CD4-positive, alpha-beta T cell treated with Interleukin-17A for 4 hours (primary cell): ENCODE measurements at places on chromosomes 1 and 21.

- DNase-seq: peak; percentile 22
Measured at GRCh38 chr1:54798769-54799641, 2.1 kb downstream of the TTC22 start.

- no peak for DNase-seq
Measured at GRCh38 chr1:76037324-76037723, 37.2 kb upstream of the ST6GALNAC3 start.

- DNase-seq: no peak
Measured at GRCh38 chr1:232669981-232670747, 40.2 kb upstream of the SIPA1L2 start.

- peak; percentile 51 for DNase-seq
Measured at GRCh38 chr1:223230161-223230881, 87.3 kb upstream of the TLR5 start.

DNA sequence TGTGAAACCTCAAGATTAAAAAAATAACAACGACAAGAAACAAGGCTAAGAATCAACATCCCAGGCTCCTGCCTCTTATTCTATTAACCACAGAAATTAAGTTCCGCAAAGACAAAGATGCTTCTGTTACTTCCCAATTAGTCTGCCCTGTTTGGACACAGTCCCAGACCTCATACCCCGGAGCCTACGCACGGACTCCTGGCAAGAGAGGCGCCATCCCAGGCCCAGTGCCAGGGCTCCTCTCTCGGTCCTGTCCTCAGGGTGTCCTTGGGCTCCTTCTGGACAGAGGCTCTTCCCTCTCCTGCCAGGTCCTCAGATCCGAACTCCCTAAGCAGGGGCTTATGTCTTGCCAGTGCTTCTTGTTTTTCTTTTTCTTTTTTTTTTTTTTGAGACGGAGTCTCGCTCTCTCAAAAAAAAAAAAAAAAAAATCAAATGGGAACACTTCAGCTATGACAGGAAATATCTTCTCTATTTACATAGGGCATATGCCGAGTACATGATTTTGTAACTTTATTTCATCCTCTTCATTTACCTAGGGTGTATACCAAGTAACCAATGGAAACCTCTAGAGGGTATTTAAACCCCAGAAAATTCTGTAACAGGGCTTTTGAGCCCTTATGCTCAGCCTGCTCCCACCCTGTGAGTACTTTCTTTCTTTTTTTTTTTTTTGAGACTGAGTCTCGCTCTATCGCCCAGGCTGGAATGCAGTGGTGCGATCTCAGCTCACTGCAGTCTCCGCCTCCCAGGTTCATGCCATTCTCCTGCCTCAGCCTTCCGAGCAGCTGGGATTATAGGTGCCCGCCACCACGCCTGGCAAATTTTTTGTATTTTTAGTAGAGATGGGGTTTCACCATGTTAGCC, 11.7 kb upstream of the ENO1 start:
- DNase-seq: no peak

GRCh38 chr1:211019266-211019665, 114.7 kb downstream of the KCNH1 start:
- DNase-seq: no peak

DNA sequence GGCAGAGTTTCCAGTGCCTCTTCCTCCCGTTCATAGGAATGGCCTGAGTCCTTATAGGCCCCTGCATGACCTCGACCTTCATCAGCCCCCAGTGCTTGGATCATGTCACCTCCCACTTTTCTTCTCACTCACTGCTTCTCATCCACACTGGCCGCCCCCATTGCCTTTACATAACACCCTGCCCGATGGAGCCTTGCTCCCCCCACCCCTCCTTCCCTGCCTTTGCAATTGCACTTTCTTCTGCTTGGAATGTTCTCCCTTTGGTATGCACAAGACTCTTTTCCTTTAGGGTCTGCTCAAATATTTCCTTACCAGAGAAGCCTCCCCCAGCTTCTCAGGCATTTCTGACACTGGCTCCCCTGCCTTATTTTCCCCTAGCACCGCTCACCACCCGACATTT, 125.2 kb upstream of the KCNJ6 start:
- DNase-seq: no peak

GRCh38 chr1:213585959-213586586, 401.7 kb upstream of the PROX1 start:
- no peak for DNase-seq

DNA sequence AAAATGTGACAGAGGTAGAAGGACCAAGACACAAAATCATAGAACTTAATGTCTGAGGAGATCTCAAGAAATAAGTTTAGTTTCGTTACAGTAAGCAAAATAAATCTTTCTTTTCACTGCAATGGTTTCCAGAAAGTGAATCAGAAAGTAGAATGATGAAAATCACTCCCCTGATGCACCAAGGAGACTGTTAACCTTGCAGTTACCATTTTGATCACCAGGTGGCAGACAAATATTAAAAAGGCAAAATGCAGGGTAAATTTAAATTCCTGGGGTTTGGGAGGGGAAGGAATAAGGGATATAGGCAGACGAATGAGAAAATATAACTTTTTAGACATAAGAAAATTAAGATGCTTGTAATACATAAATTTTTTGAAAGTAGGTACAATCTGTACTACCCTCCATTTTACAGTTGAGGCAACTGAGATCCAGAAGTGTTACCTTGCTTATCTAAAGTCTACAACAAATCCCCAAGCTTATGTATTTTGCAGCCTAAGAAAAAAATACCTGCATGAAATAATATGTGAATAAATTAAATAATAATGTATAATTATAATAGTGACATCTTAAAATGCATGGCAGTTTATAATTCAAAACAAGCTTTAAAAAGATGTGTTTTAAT, 253.2 kb downstream of the CRB1 start:
- DNase-seq: no peak
